Activated CD4-positive, alpha-beta T cell treated with anti-CD3 and anti-CD28 coated beads for 1 hour (primary cell): ENCODE measurements at places on chromosomes 4 and X.
A peak's percentile ranks its signal among the peaks of the same experiment; 100 is the strongest.

DNA sequence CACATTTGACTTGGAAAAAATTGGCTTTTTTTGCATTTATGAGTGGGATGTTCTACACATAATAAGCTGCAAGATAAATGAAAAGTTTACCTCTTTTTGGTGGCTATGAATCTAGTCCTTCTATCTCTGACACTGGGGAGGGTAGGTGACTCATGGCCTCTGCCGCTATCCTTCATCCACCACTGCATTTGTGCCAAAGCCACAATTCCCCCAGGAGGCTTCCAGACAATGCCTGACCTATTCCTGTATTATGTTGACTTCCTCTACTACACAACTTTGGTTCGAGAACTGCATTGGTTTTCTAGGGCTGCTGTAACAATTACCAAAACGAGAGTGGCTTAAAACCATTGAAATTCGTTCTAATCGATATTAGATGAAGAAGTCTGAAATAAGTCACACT lies 245.6 kb downstream of the TRAM1L1 start:
- no peak for DNase-seq

GRCh38 chrX:110509755-110510532 lies 151.3 kb downstream of the RTL9 start:
- DNase-seq: no peak

DNA sequence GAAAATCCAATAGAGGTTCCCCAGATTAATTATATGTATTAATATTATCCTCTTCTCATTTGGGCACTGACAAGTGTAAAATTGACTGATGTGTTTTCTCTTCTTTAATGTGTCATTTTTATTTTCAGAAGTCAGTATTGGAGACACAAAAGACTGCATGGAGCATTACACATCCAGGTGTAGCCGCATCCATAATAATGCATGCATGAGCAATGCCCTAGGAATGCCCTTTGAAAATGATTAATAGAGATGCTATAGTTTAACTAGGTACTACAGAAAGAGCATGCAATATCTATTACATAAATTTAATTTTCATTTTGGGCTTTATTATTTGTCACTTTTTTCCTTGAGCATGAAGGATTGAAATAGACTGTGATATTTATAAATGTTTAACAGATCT lies 509.9 kb downstream of the SPOCK3 start:
- DNase-seq: no peak

GRCh38 chr4:46445710-46446314 lies 55.9 kb upstream of the GABRA2 start:
- DNase-seq: no peak

DNA sequence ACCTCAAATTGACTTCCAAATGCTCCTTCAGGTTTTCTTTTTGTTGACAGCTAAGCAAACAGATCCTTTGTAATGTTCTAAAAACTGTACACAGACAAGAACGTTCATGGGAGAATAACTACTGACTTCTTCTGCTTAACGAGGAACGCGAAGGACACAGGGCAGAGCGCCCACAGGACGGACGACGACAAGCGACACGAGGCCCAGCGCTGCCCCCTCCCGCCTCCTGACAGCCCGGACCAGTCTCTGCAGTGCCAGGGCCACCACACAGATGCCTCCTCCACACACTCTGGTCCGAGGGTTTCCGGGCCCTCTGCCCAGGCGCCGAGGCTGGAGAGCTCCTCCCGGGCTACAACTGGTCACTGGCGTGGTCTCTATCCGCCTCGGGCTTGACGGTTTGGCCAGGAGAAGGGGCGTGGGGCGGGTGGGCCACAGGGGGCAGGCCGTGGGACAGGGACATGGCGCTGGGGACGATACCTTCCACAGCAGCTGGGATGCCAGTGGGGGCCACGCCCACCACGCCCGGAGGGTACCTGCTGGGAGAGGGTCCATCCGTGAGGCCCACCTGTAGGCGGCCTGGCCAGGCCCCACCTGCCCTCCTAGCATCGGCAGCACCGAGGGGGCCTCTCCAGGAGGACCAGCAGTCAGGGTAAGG lies 36.9 kb downstream of the CTBP1 start:
- no peak for DNase-seq

DNA sequence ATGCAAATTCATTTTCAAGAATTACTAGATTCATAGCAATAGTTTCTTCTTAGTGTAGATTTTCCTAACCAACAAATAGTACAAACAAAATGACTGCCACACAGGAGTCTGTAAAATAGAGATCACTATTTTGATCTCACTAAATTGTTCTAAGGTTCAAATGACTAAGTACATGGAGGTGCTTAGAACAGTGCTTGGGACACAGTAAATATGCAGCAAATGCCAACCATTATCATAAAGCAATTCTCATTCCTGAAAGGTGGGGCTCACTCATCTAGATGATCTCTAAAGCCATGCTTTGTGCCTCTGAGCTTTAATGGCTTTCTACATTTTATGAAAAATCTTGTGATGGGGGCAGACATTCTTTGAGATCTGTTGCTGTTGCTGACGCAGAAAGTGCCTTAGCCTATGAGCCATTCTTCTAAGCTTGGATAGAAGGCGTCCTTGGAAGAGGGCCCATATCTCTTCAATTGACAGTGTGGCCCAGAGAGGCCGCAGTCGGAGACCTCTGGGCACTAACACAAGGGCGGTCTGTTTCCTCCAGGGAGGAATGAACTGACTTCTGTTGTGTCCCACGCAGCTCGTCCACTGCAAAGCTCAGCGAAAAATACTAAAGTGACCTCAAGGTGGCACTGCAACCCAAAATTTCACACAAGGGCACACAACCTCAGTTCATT lies 23.5 kb downstream of the TLR10 start:
- DNase-seq: peak; percentile 47

DNA sequence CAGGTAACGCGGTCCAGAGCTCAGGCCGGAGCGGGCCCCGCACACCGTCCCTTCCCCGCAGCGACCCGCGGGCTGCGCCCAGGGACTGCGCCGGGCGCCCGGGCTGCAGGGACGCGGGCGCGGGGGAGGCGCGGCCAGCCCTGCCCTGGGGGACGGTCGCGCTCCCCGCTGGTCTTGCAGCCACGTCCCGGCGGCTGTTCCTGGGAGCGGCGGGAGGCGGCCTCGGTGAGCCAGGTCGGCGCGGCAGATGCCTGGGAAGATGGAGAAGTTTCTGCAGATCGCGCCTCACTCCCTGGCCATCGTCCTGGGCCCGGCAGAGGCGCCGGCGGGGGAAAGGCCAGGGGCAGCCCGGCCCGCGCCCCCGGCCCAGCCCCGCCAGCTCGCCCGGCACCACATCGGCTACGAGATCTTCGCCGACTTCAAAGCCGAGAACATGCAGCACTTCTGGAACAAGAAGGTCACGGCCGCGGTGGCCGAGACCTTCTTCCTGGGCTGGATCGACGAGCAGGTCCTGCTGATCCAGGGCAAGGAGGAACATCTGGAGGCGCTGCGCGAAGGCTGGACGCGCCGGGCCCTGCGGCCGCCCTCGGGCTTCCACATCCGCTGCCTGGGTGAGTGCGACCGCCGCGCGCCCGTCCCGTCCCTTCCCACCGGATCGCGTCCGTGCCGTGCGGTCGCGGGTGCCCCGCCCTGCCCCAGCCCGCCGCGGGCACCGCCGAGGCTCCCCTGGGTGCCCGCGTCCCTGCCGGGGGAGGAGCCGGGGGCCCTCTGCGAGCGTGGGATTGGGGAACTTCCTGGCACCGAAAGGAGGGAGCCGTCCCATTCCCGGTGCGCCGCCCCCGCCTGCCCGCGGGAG lies 107.4 kb upstream of the STOX2 start:
- DNase-seq: no peak
